ENCODE measurements at places on chromosomes 6 and 20.

- DNase-seq: no peak
Measured at GRCh38 chr20:35615667-35616464, at the start of gene SPAG4. SPAG4 (plus strand) TSS chr20:35615829; CDS start chr20:35616004, 175 bp downstream.

GRCh38 chr6:105607636-105608621 lies 205.0 kb upstream of the PREP start:
- DNase-seq: no peak

DNA sequence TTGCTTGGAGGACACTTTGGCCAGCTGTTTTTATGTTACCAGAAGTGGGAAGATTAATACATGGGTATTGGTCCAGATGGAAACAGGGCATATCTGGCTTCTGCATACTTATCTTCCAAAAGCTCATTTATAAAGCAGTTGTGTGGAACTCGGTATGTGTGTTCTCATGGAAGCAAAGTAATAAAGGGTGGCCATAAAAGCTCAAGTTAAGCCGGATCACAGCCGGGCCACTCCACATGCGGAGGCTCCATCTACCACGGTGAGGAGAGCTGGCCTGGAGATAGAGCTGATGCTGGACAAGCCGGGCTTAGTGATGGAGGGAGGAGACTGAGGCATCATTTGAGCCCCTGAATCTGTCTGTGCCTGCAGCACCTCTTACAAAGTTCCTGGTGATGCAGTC lies 38.6 kb upstream of the KIF16B start:
- no peak for DNase-seq

- DNase-seq: no peak
Measured at GRCh38 chr6:168153553-168153952, 74.5 kb upstream of the FRMD1 start.

DNA sequence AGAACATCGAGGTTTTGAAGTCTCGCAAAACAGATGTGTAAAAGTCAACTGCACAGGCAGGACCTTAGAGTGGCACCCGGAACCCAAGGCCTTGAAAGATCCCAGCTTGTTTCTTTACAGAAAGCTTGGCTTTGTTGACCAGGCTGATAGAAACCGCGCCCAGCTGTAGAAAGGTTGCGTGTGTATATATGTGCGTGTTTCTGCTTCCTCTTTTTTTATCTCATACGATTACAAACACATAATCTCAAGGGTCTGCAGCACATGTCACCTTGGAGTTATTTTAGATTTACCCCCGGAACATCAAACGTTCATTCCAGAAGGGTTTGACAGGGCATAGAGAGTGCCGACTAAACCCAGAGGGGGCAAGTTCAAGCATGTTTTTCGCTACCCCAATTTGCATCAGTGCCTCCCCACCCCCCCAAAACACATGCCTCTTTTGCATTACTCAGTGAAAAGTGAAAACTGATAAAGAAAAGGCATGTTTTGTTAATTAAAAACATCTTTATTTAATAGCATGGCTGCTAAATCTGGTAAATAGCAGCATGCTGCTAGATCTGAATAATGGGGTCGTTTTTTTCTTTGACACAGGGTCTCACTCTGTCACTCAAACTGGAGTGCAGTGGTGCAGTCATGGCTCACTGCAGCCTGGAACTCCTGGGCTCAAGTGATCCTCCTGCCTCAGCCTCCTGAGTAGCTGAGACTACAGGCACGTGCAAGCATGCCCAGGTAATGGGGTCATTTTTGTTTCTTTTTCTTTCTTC lies 33.2 kb upstream of the NCOA3 start:
- DNase-seq: no peak

- no peak for DNase-seq
Measured at GRCh38 chr6:12369781-12370262, 79.7 kb downstream of the EDN1 start.

GRCh38 chr6:47149554-47149953 lies 107.4 kb upstream of the ADGRF1 start:
- DNase-seq: no peak

DNA sequence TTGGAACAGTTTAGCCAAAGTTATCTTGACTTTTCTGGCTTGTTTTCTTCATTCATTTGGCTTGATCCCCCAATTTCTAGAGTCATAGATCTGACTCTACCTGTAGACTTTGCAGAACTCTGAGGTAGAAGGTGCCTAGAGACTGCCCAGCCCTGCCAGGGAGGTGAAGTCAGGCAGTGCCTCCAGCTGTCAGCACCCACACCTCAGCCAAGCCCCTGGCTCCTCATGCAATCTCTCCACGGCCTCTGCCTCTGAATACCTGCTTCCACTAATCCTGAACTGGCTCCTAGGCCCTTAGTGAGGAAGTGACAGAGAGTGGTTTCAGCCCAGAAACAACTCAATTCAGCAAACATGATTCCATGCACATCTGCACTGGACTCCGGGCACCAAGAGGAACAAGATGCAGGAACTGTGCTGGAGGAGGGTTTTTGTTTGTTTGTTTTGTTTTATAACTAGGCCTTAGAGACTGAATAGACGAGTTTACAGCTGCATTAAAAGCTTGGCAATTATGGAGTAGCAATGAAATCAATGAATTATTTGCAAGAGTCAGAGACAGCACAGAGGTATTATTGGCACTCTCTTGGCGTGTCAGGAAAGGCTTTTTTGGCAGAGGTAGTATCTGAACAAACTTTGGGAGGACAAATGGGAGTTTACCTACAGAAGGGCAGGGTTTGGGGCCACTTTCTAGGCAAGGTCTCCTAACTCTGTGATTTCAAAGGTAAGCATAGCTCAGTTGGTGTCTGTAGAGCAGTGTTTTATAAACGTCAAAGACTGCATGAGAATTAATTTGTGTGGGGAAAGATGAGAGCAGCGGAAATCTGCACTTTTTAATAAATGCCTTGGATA lies 25.2 kb downstream of the TGM3 start:
- DNase-seq: no peak

DNA sequence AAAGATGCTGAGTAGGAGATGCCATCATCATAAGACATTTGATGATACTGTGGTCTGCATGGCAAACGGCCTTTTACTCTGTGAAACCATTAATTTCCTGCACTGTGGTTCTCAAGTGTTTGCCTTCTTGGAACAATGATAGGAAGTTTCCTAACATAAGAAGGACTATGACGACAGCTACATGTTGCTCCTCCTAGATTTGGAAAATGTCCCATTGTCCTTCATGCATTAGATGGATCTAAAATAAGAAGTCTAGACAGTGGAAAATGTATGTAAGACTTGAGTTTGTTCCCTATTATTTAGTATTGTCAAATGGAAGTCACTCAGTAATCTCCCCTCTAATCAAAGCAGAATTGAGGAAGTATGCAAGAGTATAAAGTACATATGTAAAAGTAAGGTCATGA lies 98.5 kb upstream of the TMEM170B start:
- DNase-seq: peak; percentile 35

DNA sequence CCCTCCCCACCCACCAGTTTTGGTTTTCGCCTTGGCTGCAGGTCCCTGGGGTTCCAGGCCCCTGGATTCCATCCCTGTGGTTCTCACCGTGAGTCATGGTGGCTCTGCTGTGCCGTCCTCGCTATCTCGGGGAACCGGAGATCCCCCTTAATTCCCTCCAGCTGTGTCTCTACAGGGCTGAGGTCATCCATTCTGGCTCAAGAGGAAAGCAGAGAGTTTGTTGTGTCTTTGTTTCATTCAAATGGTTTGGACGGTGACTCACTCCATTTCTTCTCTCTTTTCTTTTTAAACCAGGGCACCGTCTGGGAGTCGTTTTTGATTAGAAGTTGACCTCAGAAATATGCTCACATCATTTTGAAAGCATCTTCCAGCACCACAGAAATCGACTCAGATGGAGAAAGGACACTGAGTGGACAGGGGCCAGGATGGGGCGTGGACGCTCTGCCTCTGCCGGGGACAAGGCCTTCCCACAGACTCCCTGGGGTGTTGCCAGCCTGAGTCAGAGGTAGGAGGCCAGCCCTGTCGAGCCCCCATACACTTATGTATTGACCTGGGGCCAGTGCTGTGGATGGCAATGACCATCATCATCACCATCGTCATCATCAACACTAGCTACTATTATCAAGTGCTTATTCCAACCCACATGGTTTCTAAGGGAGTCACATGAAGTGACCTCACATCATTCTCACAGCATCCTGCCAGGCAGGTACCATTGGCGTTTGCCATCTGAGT lies 176.2 kb downstream of the NFATC2 start:
- peak; percentile 100 for DNase-seq

- DNase-seq: no peak
Measured at GRCh38 chr20:10362674-10363073, 71.3 kb downstream of the MKKS start.

- DNase-seq: peak; percentile 81
Measured at GRCh38 chr6:140052736-140053729, 678.6 kb upstream of the CITED2 start.

DNA sequence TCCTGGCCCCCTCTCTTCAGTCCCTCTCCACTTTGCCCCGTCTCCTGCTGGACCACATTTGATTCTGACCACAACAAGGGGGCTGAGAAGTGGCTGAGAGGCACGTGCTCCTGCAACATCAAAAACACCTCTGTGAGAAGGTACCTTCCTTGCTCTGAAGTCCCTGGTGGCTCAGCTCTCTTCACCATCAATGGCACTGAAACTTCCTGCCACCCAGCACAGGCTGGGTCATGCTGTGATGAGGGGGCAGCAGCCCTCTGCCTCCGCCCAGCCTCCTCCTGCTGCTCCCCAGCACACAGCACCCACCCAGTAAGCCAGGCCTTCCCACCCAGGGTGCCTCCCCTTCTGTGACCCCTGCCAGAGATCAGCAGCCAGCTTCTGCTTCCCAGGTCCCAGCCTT lies 10.3 kb downstream of the ZMYND8 start:
- no peak for DNase-seq

- no peak for DNase-seq
Measured at GRCh38 chr6:14386263-14386662, 268.7 kb downstream of the CD83 start.

DNA sequence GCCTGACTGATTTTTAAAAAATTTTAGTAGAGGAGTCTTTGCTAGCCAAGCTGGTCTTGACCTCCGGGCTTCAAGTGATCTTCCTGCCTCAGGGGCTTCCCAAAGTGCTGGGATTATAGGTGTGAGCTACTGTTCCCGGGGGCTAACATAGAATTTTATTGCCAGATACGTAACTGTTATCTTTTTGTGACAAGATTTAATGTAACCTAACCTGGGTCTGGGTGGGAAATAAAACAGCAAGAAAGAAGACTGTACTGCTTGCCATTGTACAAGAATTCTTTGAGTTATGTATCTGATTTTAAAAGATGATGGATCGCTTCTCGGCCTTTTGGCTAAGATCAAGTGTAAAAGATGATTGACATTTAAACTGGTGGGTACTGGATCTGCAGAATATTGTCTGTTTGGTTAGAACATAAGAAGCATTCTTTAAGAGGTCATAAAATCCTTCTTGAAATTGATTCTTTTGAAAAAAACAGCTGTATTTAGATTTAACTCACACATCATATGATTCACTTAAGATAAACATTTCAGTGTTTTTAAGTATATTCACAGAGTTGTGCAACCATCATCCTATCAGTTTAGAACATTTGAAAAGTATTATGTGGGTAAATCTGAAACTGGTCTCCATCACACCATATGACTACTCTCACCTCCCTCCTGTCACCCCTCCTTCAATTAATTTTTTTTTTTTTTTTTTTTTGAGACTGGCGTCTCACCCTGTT lies 21.6 kb downstream of the TPX2 start:
- DNase-seq: peak; percentile 24

DNA sequence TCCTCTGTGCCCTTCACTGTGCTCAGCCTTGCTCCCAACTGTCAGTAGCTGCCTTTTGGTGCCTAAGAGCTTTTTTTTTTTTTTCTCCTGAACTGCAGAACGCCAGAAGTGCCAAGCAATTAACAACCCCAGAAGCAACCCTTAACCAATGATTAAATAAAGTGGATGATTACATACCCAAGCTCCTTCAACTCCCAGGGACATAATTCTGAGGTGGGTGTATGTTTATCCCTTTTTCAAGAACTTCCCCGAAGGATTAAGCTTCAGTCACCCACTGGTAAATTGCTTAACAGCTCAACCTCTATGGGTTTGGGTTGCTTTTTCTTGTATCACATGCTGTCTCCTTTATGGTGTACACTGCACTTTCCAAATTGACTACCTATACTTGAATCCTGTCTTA lies 41.1 kb downstream of the KLHL31 start:
- no peak for DNase-seq

- no peak for DNase-seq
Measured at GRCh38 chr6:97978855-97979271, 695.8 kb upstream of the MMS22L start.

DNA sequence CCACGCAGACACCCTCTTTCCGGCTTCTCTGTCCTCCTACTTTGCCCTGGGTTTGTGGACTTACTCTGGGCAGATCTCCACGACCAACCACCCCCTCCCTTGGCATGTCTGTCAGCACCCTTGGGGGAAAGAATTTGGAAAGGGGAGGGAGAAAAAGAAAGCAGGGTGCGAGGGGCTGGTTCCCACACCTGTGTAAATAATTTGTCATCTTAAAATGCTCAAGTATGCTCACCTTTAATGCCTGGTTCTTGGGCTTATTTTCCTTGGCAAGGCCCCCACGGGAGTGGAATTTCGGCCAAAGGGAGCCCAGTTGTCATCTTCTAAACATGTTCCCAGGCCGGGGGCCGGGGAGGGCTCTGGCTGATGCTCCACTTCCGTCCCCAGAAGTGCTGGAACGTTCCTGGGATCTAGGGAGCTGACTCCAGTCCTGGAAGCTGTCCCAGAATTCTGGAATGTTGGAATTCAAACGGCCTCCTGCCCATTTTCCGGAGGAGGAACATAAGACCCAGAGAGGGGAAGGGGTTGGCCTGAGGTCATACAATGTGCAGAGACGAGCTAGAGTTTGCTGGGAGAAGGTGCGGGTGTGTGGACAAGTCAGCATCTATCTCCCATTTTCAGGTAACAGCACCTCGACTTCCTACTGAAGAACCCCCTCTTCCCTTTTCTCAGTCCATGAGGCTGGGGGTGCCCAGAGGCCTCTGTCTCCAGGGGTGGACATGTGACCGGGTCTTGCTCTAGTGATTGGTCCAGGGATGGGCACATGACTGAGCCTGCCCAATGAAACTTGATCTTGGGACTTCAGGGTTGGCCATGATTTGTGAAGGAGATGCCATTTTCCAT lies 122.3 kb downstream of the CEBPB start:
- DNase-seq: peak; percentile 94

- DNase-seq: no peak
Measured at GRCh38 chr20:58847463-58847862, 3.2 kb downstream of the GNAS-AS1 start.

- no peak for DNase-seq
Measured at GRCh38 chr6:106056746-106057390, 29.3 kb upstream of the PRDM1 start.

GRCh38 chr6:38209371-38210260 lies 390.1 kb downstream of the ZFAND3 start:
- no peak for DNase-seq

- DNase-seq: no peak
Measured at GRCh38 chr20:18213002-18213401, 75.3 kb upstream of the ZNF133 start.

GRCh38 chr20:34920055-34920454 lies 35.6 kb downstream of the GSS start:
- no peak for DNase-seq

GRCh38 chr20:2820084-2820895 lies 4.1 kb downstream of the TMEM239 start:
- DNase-seq: peak; percentile 33
